ENCODE measurements at places on chromosomes 6 and 20. TPM values are rescaled to one million over a fixed set of nuclear protein-coding genes. Genes with fewer than 3 reads are reported as not detected.

Gene DYNLT2
- 0.94 TPM for total RNA-seq

Gene LAMP5
- not detected for total RNA-seq

Gene AGER
- 1.5 TPM for total RNA-seq

Gene SPTLC3
- total RNA-seq = 9.1 TPM

Gene PBOV1
- not detected for total RNA-seq

Gene BTN2A1
- 7.8 TPM for total RNA-seq

Gene GRM1
- not detected for total RNA-seq

Gene SMLR1
- not detected for total RNA-seq

Gene TGM3
- 626 TPM for total RNA-seq

Gene ZNFX1
- 20.5 TPM for total RNA-seq

Gene EPPIN
- not detected for total RNA-seq

Gene CDC40
- total RNA-seq = 14.0 TPM

Gene CLDN20
- 0.19 TPM for total RNA-seq

Gene EYS
- total RNA-seq = 0.87 TPM

Gene GLP1R
- total RNA-seq = under 0.01 TPM

Gene SFTA2
- 31.7 TPM for total RNA-seq

Gene HLA-DQB1
- 9.3 TPM for total RNA-seq

Gene TTBK1
- not detected for total RNA-seq

Gene GJA10
- not detected for total RNA-seq

Gene PSORS1C1
- 1.0 TPM for total RNA-seq

Gene TFAP2D
- total RNA-seq = not detected

Gene CTAGE9
- total RNA-seq = not detected

Gene BFSP1
- 0.76 TPM for total RNA-seq

Gene VSX1
- not detected for total RNA-seq

Gene MCHR2
- not detected for total RNA-seq

Gene TXLNB
- total RNA-seq = 0.32 TPM

Gene HLA-DQA1
- 2.8 TPM for total RNA-seq

Gene CTCFL
- 0.19 TPM for total RNA-seq

Gene HLA-DOA
- 0.61 TPM for total RNA-seq

Gene POU5F1
- total RNA-seq = 4.1 TPM

Gene HLA-DRB1
- 24.6 TPM for total RNA-seq

Gene POLR1C
- 22.6 TPM for total RNA-seq

Gene YTHDF1
- 19.9 TPM for total RNA-seq

Gene SLC32A1
- not detected for total RNA-seq

Gene FAM83B
- total RNA-seq = 61.0 TPM

Gene ZNF311
- total RNA-seq = 0.27 TPM

Gene CPNE5
- total RNA-seq = 2.5 TPM

Gene DEFB124
- not detected for total RNA-seq

Gene HEY2
- 0.61 TPM for total RNA-seq

Gene LYRM2
- total RNA-seq = 4.6 TPM

Gene FGD2
- total RNA-seq = 6.3 TPM

Gene FOXF2
- total RNA-seq = 12.4 TPM

Gene NOX3
- total RNA-seq = not detected

Gene CST4
- not detected for total RNA-seq

Measured in esophagus squamous epithelium (tissue), 5 donors.